Caudate nucleus (tissue), 63 donors: ENCODE measurements at places on chromosomes 1 and 21.

DNA sequence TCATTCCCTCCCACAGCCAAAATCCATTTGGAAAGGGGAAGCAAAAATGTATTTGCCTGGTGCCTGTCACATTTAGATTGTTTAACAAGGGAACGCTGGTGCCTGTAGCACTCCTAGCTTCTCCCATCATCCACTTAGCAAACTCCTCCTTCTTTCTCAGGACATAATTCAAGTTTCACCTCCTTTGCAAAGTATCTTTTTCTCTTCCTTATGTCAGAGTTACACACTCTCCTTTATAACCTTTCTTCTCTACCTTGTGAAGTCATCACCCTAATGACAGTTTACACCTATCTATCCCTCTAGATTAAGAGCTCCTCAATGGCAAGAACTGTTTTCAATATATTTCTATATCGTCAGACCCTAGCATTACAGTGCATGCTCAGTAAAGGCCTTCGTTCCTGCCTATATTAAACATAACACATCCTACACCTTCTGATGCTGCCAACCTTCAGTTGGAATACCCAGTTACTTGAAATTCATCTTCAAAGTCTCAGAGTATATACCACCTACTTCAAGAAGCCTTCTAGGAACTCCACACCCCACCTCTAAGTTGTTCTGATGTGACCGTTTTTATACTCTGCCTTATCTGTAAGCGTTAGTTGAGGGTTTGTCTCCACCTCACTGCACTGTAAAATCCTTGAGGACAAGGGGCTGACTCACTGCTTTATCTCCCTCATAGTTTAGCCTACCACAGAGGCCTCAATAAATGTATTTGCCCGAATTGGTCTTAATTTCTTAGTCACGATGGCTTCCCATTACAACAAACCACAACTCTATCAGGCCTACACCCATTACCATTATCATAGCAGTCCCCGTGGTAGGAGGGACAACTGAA, 1.0 kb upstream of the EPS15 start:
- DNase-seq, result no peak

GRCh38 chr1:217048104-217048707, 325.0 kb upstream of the ESRRG start:
- no peak for DNase-seq

DNA sequence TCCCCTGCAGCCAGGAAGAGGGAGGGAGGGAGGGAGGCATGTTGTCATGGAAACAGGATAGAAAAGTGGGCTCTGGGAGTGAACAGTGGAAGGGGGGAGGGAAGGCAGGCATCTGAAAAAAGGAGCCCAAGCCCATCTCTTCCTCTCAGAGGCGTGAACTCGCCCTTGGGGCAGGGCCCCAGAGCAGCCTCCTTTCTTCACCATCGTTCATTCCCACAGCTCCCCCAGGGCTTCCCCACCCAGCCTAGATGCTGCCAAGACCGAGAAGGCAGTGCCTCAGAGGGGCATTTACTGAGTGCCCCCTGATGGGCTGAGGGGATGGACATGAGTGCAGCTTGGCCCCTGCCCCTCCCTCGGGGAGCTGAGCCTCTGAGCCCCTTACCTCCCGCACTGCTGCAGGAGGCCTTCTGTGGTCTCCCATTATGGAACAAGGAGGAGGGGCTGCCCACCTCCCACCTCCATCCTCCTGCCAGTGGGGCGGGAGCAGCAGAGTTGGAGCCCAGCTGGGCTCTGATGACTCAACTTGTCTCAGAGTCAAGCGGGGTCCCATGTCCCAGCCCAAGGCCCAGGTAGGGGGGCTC, 39.1 kb upstream of the KIF21B start:
- no peak for DNase-seq

DNA sequence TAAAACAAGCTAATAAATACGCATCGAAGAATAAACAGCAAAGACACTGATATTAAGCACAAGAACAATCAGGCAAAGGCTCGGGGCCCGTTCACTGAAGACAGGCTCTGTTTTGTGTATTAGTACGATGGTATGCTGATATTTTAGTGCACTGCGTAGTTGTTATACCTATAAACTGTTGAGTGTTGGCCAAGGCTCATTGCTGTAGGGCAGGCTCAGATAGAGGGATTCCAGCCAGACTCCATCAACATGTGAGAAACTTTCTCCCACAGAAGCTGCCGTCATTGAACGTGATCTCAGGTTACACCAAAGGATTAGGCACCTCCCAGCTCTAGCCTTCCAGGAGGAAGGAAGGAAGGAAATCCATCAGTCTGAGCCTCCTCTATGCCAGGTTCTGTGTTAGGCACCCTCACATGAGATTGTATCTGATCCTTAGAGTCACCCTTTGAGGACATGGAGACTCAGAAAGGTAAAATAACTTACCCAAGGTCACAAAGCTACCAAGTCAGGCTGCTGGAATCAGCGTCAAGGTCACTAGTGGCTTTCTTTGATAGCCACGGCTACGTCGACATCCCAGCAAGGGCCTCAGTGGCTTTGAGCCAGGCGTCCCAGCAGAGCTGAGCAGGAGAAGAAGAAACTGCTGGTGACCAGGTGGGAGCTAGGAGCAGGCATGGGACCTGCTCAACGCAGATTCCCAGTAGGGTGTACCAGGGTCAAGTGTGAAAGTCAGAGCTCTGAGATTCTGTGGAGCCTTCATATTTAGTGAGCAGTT, 14.8 kb downstream of the BCAR3 start:
- DNase-seq, result no peak

DNA sequence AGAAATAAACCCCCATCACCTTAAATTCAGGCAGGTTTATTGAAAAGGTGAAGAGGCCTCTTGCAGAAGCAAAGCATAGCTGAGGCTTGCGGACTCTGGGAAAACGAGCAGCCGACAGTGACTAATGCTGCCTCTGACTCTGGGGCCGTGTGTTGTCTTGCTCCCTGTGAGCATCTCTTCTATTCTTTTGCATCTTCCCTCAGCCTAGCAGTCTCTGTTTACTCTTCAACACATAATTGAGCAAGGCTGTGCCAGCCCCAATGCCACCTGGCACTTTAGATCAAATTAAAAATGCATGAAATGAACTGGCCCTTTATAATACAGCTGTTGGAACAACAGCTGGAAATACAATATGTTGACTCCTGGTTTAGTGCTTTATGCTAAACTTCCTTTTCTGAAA, 18.4 kb upstream of the REG4 start:
- DNase-seq, result no peak

DNA sequence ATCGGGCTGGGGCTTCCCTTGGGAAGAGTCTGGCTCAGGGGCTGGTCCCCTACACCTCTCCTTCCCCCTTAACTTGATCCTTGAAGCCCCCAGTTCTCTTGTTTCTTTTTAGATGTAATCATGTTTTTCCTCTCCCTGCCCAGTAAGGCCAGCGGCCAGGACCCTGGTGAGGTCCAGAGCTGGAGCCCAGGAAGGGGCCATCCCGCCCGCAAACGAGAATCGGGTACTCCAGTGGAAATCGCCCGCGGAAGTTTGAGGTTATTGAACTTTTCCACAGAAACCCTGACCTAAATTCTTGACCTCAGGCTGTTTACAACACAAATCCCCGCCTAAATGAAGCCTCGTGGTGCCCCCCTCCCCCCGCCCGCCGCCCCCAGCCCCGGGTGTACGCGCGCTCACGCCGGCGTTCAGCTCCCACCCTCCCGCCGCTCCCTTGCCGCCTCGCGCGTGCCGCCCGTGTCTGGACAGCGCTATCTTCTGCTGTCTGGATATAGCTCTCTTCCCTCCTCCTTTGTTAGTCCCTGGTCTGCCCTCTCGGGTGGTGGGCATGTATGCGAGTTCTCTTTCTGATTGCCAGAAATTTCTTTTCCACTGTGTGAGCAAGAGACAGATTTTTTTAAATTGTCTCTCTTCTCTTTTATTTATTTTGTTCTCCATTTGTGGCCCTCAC, 165.9 kb upstream of the CACNA1E start:
- no peak for DNase-seq

DNA sequence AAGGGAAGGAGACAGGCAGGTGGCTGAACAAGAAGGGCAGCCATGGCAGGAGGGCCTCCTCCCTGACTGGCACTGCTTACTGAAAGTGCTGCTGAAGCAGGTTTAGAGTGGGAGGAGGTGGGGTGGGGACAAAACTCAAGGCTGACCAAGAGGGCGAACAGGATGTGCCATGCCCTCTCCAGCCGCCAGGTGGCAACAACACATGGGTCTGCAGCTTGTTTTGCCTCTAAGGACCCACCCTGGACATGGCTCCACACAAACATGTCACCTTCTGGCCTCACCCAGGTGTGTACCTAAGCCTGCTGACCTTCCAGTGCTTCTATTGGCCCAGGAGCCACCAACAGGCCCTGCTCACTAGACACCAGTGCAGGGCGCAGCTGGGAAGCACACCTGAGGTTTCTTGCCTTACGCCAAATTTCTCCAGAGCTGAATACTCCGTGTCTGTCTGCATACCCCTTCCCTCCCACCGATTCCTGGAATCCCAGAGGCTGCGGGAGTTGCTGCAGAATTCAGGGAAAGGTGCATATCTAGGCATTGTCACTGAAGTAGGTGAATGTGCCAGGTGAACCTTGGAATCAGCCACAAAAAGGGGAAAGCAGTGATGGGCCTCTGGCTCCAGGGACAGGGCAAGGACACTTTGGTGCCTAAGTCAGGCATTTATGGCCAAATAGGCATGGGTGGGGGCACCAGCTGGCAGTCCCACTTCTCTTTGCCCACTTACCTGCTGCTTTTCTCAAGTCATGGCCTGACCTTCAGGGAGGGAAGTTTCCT, 5.3 kb downstream of the PSRC1 start:
- DNase-seq, result peak; percentile 58

DNA sequence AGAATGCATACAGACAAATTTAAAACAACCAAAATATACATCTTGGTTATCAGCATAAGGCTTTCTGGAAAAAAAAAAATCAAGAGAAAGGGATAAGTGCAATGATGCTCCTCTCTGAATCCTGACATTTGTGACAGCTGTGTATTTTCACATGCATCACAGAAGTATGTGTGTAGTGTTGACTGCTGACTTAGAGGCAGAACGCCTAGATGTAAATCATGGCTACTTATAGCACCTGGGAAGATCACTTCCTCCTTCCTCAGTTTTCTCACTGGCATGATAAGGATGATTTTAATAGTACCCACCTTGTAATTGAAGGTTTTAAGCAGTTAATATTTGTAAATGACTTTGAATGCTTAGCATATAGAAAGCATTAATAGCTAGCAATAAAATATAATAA, 112.5 kb downstream of the MRPL39 start:
- DNase-seq, result no peak

DNA sequence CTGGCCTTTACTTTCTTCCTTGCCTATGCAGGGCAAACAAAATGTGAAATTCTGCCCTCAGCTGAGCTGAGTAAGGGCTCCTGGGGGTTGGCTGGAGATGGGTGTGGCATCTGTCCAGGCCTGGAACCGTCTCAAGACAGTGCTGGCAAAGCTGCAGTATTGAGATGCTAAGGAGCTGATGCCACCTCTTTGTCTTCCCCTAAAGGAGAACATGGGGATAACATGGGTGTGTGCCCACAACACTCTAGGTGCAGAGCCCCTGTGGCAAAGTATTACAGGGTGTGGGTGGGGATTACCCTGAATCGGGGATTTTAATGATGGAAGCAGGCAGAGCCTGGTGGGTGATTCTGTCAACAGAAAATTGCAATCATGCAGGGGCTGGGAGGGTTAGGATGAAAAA, 2.5 kb upstream of the ST3GAL3 start:
- DNase-seq, result no peak

DNA sequence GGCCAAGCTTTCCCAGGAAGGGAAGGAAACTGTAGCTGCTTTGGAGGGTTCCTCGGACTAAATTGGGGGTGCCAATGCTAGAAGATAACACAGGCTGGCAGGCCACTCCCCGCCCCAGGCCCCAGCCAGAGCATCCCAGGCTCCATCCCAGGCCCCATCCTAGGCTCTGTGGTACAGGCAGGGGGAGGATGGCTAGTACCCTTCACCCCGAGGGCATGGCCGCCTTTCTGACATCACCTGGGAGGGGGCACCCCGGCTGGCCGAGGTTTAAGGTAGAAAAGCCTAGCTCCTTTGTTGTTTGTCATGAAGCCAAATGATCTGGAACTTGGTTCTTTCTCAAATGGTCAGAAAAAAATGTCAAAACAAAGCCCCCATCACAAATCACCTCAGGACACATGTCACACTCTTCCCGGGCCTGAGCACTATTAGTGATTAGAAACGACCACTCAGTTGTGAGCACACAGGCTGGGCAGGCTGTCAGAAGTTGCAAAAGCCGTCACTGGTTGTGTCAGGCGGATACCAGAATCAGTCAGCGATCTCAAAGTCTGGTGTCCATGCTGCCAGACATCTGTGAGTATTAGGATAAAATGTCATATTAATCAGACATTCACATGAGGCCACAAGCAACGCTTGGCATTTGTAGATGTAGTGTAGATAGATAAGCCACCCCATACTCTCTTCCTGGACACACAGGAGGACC, 31.0 kb upstream of the ETS2 start:
- no peak for DNase-seq

GRCh38 chr1:42163114-42163513, 1.4 kb downstream of the GUCA2A start:
- no peak for DNase-seq

- DNase-seq, result no peak
These were observed 865 bp downstream of the ATP5IF1 start for GRCh38 chr1:28236656-28237322.

GRCh38 chr1:220906561-220907334, 27.5 kb downstream of the HLX start:
- no peak for DNase-seq

GRCh38 chr1:51908499-51908898, 30.0 kb upstream of the NRDC start:
- no peak for DNase-seq

DNA sequence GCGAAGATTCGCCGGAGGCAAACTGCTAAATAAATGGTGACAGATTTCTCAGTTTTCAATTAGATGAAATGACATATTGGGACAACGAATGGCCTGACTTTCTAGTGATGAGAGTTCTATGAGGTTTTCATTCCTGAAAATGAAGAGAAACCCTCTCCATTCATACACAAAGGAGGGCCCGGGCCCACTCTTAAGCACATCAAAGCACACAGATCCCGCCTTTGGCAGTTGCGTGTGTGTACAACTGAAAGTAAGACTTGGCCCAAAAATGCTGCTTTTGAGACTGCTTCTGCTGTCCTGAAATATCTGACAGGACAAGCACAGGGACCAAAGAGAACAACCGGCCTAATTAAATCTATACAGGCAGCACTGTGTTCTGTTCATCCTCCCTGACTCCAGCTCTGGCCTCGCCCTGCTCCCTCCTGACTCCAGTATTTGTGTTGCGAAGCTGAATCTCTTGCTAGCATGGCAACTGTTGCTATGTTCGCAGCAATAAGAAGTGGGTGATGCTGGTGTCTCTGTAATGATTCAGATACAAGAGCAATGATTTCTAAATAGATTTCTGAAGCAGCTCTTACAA, 7.4 kb downstream of the LRRC53 start:
- peak; percentile 4 for DNase-seq

GRCh38 chr1:33364565-33364918, 43.6 kb upstream of the A3GALT2 start:
- DNase-seq, result no peak

GRCh38 chr21:42234464-42235241, 15.7 kb downstream of the ABCG1 start:
- DNase-seq, result peak; percentile 80
